ENCODE measurements at places on chromosomes 12 and 14.

GRCh38 chr12:24742378-24742777 lies 206.5 kb downstream of the BCAT1 start:
- no peak for DNase-seq

- no peak for DNase-seq
These were observed 90.7 kb downstream of the METTL25 start for GRCh38 chr12:82448911-82449578.

GRCh38 chr14:75132382-75133086 lies 5.7 kb upstream of the NEK9 start:
- DNase-seq = peak; percentile 39

- no peak for DNase-seq
These were observed 19.2 kb upstream of the TBX5 start for GRCh38 chr12:114425031-114425626.

DNA sequence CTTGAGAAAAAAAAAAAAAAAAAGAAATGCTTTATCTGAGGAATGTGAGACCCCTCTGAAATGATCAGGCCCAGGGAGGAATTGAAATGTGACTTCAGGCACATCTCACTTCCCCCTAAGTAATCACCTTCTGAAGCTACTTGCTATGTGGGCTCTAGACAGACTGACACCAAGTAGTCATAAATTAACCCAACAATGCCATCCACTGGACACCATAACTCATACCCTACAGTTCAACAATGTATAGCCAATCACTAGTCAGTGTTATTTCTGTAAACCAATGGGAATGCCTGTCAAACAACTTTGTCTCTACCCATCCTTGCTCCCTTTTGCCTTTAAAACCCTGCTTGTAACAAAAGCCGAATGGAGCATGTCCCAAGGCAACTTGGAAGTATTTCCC lies 182.7 kb upstream of the TMPO start:
- DNase-seq = no peak

GRCh38 chr12:52514471-52515318 lies 5.5 kb downstream of the KRT5 start:
- no peak for DNase-seq

GRCh38 chr14:65476273-65476941 lies 63.9 kb downstream of the FUT8 start:
- no peak for DNase-seq

GRCh38 chr12:8819666-8819980 lies 2.8 kb upstream of the A2ML1 start:
- no peak for DNase-seq
